Stimulated activated CD4-positive, alpha-beta T cell treated with anti-CD3 and anti-CD28 coated beads, Interleukin-1b, Interleukin-23, amount 100 ng/mL, for 48 hours (primary cell): ENCODE measurements at places on chromosomes 6 and 20.
A peak's percentile ranks its signal among the peaks of the same experiment; 100 is the strongest.

DNA sequence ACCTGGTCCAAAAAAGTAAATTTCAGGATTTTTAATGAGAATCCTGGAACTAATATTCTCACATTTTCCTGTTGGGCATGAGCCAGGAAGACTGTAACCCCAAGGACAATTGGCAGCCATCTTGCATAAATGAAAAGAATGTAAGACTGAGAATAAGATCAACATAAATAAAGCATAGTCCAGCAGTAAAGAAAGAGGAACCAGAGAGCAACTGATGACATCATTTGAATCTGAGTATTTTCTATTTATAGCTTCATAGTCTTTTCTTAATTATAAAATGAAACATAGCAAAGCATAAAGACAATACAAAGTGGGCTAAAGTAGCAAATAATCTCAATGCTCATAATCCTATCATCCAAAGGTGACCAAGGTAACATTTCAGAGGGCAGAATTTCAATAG is 26.6 kb upstream of the FBXL4 start:
- DNase-seq = no peak

DNA sequence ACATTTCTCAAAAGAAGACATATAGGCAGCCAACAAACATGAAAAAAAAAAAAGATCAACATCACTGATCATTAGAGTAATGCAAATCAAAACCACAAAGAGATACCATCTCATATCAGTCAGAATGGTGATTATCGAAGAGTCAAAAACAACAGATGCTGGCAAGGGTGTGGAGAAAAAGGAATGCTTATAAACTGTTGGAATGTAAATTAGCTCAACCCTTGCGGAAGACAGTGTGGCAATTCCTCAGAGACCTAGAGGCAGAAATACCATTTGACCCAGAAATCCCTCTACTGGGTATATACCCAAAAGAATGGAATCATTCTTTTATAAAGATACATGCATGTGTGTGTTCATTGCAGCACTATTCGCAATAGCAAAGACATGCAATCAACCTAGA is 303.8 kb upstream of the THEMIS start:
- DNase-seq = no peak

GRCh38 chr20:41034239-41034638 is 5.6 kb downstream of the TOP1 start:
- no peak for DNase-seq

GRCh38 chr6:150038202-150039062 is 13.1 kb upstream of the RAET1L start:
- DNase-seq = no peak

DNA sequence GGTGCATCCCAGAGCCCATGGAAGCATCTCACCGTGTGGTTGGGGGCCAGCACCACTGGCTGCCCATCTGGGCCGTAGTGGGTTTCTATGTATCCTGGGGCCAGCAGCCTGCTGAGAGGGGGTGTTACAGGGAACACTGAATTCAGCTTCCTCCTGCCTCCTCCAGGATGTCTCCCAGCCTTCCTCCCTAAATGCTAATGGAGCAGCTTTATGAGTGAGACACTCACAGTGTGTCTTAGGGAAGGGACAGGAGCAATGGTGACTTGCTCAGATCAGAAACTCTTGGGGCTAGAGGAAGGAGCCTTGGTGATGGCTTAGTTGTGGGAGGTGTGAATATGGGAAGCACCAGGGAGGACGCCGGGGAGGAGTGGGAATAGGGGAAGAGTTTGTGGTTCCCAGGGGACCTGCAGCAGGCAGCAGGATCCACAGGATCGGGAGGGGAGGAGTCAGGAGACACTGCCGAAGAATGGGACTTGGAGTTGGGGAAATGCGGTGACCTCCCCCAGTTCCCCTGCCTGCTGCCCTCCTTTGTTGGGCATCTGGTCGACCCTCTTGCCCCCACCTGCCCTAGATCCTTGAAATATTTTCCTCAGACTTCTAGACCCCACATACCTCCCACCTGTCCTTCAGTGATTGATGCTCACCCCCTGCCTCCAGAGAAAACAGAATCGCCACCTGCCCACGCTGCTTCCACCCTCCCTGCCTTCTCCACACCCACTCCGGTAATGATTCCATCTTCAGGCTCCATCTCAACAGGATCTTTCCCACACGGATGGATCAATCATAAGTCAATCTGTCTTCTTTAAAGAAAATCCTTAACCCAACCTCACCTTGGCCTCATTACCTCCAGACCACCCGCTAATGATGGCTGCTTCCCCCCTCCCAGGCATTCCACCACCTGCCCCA is 6.6 kb downstream of the ADAM33 start:
- DNase-seq = no peak

DNA sequence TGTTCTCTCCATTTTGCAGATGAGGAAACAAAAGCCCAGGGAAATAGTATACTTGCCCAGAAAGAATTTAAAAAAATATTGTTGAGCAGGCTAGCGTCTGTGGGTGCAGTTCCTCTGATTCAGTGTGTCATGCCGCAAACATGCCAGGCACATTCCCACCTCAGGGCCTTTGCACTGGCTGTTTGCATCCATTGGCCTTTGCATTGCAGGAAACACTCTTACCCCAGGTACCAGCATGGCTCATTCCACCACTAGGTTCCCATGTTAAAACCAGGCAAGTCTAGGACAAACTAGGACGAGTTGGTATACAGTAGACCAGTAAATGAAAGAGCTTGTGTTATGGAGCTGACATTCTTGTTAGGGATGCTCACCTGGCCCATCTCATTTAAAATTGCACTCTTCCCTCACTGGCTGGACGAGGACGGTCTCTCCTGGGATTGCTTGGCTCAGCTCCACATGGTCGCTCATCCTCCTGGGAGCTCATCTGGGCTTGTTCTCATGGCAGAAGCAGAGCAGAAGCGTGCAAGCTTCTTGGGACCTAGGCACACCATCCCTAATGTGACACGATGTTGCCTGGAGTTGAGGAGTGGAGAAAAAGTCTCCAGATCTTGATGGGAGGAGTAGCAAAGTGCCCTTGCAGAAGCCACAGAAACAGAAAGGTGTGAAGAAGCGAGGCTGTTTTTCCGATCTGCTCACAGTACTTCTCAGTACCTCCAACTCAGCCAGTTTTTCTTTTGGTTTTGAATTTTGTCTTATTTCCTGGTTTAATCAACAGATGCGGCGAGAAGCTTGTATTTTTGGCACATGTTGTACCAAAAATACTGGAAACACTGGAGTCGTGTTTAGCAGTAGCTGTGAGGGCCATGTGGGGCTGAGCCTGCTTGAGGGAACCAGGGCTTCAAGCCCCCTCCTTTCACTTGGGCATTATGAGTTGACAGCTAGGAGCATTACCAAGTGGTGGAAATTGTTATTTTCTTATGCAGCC is 13.9 kb downstream of the ZNF831 start:
- peak; percentile 30 for DNase-seq

- no peak for DNase-seq
Observed at GRCh38 chr20:61287583-61288275, 35.7 kb downstream of the CDH4 start.

GRCh38 chr20:33071198-33071597 is 8.2 kb upstream of the BPIFB4 start:
- no peak for DNase-seq

- peak; percentile 5 for DNase-seq
Observed at GRCh38 chr6:131250122-131250521, 114.9 kb downstream of the AKAP7 start.

- DNase-seq = no peak
Observed at GRCh38 chr6:32627831-32628230, 9.4 kb upstream of the HLA-DQA1 start.

- DNase-seq = no peak
Observed at GRCh38 chr6:30042914-30043313, 18.2 kb upstream of the POLR1H start.

DNA sequence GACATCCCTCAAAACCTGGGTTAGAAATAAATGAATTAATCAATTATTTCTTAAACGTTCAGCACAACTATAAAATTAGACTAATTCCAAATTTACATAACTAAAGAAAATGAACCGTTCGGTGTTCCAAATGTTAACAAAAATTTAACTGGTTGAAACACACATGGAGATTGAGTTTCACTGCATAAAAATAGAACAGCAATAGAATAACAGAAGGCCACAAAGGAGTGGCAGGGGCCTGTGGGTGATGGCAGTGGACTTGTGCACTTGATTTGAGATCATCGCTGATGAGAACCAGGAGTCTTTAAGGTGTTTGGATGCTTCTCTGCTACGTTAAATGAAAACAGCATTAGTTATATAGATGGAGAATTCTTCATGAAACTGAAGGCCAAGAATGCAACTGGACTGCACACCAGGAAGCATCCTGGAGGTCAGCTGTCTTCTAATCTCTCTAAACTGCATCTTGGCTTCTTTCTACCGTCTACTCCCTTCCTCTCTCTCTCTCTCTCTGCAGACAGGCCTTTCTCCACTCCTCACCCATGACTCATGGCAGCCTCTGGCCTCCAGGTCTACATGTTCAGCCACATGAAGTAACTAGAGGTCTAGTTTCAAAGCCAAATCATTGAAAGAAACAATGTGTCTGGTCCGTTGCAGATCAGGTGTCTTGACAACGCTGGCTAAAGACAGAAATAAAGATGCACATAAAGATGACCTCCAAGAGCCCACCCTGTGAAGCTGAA is 111.3 kb downstream of the SIM1 start:
- DNase-seq = no peak

GRCh38 chr6:1594445-1595200 is 15.1 kb upstream of the FOXC1 start:
- DNase-seq = no peak

- DNase-seq = peak; percentile 81
Observed at GRCh38 chr6:27668442-27669294, 195.8 kb upstream of the ZNF184 start.

GRCh38 chr6:47343600-47343999 is 33.9 kb upstream of the TNFRSF21 start:
- DNase-seq = no peak

- DNase-seq = no peak
Observed at GRCh38 chr6:130937942-130938604, 110.9 kb downstream of the SMLR1 start.

DNA sequence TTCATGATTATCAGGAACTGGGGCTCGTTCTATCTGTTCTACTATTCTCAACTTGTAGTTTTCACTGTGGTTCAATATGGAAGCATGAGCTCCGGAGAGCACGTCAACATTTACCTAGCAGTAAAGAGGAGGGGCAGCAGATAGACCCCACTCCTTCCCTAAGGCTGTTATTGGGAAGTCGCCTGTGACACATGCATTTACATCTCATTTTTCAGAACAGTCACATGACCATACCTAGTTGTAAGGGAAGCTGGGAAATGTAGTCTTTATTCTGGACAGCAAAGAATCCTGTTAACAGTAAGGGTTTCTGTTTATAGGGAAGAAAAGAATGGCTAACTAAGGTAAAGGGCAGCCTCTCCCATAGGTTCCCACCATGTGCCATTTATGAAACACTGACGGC is 158.3 kb downstream of the ZFP64 start:
- DNase-seq = no peak
